ENCODE measurements at places on chromosomes 12 and 14.

GRCh38 chr14:101575581-101575980 lies 14.3 kb downstream of the DIO3 start:
- DNase-seq, result no peak

- DNase-seq, result no peak
Observed at GRCh38 chr14:104547998-104548700, 31.4 kb upstream of the C14orf180 start.

DNA sequence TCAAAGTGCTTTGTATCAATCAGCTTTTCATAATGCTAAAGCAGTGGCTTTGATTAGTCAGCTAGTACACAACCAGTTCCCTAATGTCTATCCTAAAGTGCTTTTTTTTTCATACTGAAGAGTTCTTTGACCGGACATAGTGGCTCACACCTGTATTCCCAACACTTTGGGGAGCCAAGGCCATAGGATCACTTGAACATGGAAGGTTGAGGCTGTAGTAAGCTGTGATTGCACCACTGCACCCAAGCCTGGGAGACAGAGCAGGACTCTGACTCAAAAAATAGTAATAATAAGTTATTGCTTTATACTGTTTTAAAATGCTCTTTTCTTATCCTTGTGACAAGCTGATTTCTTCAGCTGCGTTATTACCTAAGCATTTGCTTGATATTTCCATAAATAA lies 154.6 kb upstream of the AEBP2 start:
- no peak for DNase-seq

GRCh38 chr12:122646517-122647217 lies 56.5 kb downstream of the HCAR2 start:
- peak; percentile 11 for DNase-seq

DNA sequence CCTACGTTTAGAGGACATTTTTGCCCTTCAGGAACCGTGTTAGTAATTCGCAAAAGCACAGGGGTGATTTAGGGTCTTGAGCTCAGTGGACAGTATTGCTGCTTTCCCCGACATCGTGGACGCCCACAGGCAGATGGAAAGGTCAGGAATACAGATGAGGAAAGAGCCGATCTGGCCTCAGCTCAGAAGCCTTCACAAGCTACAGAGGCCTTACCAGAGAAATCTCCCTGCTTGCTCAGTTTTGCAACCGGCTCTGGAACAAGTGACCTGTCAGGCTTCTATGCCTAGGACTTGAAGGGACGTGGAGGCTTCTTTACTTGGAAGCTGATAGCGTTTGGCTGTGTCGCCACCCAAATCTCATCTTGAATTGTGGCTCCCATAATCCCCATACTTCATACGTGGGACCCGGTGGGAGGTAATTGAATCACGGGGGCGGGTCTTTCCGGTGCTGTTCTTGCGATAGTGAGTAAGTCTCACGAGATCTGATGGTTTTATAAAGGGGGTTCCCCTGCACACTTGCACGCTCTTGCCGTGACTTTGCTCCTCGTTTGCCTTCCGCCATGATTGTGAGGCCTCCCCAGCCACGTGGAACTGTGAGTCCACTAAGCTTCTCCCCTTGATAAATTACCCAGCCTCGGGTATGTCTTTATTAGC lies 332.5 kb downstream of the MED13L start:
- DNase-seq, result no peak

GRCh38 chr14:95359994-95360826 lies 40.5 kb upstream of the CLMN start:
- no peak for DNase-seq

Data from CD4-positive, alpha-beta T cell treated with Interleukin-6 at 100 ng/mL for 8 hours (primary cell).